ENCODE measurements at places on chromosomes 11 and 22.

GRCh38 chr22:46057246-46058090 lies 80.5 kb upstream of the WNT7B start:
- no peak for DNase-seq

- peak; percentile 44 for DNase-seq
Observed at GRCh38 chr11:61603667-61604066, 22.8 kb upstream of the SYT7 start.

DNA sequence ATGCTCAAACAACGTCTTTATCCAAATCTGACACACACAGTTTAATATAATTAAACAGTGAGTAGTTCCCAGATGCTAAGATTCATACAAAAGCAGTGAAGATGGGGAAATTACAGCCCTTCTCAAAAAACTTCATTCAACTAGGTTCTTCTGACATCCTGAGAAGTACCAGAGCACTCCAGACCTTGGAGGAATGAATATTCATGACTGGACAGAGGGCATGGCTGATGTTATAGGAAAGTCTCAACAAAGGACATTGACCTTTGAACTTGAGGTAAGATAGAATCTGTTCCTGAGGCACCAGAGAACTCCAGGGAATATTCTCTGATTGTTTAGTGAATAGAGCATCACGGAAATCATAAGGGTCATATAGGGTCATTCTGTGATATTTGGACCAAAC lies 106.4 kb upstream of the SLC5A12 start:
- no peak for DNase-seq

- no peak for DNase-seq
Observed at GRCh38 chr11:72788241-72788640, 5.6 kb downstream of the STARD10 start.

GRCh38 chr11:45654231-45655011 lies 11.0 kb downstream of the CHST1 start:
- peak; percentile 93 for DNase-seq

- peak; percentile 38 for DNase-seq
Observed at GRCh38 chr22:43151251-43152002, at the start of gene TSPO. TSS of gene TSPO (plus strand) at chr22:43151559. CDS start at chr22:43159239, 7,680 bp downstream.

DNA sequence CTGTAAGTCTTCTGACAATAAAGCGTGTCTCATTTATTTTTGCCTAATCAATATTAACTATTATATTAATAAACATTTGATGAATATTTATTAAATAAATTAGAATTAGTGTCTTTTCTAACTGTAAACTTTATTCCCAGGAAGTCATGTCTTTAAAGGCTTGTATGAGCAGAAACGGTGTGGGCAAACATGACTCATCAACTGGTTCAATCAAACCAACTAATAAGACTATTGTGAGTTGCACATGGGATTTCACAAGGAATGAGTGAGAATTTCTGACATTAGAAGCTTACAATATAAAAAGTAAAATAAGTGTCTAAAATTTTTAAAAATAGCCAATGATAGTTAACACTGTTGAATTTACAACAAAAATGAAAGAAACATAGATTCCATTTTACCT lies 259.2 kb upstream of the CTSC start:
- DNase-seq: no peak

- DNase-seq: no peak
Observed at GRCh38 chr11:109439684-109440083, 17.7 kb downstream of the C11orf87 start.

DNA sequence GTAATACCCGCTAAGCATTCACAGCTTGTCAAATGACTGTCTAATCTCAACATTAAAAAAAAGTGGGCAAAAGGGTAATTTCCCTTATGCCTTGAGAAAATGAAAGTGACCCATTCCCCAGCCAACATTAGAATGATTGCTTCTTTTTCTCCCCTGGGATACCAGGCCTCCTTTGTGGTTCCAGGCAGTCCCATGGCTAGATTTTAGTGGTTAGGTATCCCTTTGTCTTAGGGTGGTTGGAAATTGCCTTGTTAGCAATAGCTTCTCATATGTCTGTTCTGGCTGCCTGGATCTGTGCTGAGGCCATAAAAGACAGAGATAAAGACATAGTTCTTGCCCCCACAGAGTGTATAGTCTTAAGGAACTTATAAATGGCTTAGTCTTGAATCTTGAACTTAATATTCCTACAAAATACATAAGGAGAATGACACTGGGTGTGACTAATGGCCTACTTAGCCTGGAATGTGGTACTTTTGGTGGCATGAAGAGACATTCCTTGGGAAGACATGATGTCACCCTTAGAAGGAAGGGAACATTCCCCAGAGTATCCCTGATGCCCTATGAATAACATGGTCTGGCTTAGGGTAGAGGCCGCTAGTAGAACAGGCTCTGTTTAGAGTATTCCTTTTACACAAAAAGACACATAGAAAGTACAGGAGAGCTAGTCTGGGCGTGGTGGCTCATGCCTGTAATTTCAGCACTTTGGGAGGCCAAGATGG lies 90.3 kb downstream of the ZBTB16 start:
- DNase-seq: no peak

All from NCI-H2171 treated with DMSO at 0.1 percent for 48 hours (cell line).